ENCODE measurements at places on chromosomes 1 and 21. TPM values are rescaled to one million over a fixed set of nuclear protein-coding genes. Genes with fewer than 3 reads are reported as not detected.
A peak's percentile ranks its signal among the peaks of the same experiment; 100 is the strongest.

- DNase-seq: no peak
Observed at GRCh38 chr1:163737261-163737660, 415.5 kb downstream of the NUF2 start.

DNA sequence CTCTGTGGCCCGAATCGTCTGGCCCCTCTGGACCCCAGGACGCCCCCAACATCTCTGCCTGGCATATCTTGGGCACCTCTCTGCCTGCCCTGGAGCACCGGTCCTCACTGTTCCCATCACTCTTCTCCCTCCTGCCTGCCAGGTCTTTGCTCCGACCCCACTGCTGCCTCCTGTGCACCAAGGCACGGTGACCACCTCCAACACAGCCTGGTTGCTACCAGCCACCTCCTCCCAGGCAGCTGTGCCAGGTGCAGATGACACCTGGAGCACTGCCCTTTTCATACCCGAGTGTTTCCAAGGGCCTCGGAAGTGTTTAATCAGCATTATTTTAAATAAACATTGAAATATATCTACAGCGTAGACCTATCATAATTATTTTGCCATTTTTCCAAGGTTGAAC is 31.3 kb downstream of the PKNOX1 start:
- DNase-seq: no peak

GRCh38 chr1:3731583-3732433 is 20.4 kb upstream of the CCDC27 start:
- DNase-seq: no peak

- DNase-seq: no peak
Observed at GRCh38 chr1:245279346-245279745, 124.6 kb downstream of the KIF26B start.

GRCh38 chr1:241645199-241645598 is 5.0 kb upstream of the CHML start:
- no peak for DNase-seq

GRCh38 chr1:49197081-49197480 is 420.4 kb upstream of the BEND5 start:
- no peak for DNase-seq

- no peak for DNase-seq
Observed at GRCh38 chr1:192849011-192849410, 40.2 kb downstream of the RGS2 start.

DNA sequence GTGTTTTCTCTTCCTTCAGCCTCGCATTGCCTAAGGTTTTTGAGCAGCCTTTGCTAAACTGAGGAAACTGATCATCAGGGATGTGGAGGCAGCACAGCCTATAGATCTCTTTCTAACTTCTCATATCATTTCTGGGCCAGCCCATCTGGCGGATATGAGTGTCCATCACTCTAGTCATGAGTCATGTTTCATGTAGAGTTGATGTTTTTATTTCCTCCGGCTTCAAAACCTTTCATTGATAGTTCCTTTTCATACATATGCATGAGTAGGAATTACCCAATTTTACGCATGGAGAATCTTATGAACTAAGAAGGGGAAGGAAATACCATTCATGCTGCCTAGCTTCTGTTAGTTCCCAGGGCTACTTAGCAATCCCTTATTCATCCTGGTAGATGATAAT is 66.3 kb downstream of the SPATA46 start:
- peak; percentile 8 for DNase-seq

GRCh38 chr1:6695868-6696267 is 5.7 kb downstream of the DNAJC11 start:
- DNase-seq: no peak

The OR2T10 gene
- not detected for total RNA-seq

The S100A9 gene
- total RNA-seq: 0.80 TPM

The ASTN1 gene
- 0.22 TPM for total RNA-seq

The RTCA gene
- 44.3 TPM for total RNA-seq

Measured in K562 (cell line).